ENCODE measurements at places on chromosomes 11 and 22.

DNA sequence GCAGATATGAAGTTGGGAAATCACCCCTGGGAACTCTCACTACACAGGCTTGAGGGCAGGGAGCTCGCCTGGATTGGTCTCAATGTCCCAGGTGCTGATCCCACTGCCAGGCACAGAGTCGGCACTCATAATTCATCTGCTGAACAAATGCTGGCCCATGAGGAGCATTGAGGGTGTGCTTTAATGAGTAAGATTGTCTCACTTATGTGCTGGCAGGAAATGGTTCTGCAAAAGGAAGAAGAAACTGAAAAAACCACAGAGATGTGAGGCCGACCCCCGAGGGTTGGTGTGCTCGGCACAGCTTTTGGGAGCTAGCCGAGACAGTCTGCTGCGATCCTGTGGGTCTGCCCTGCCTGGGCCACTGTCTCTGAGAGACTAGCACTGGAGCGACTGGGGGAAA lies 9.4 kb downstream of the PLAAT2 start:
- no peak for DNase-seq

DNA sequence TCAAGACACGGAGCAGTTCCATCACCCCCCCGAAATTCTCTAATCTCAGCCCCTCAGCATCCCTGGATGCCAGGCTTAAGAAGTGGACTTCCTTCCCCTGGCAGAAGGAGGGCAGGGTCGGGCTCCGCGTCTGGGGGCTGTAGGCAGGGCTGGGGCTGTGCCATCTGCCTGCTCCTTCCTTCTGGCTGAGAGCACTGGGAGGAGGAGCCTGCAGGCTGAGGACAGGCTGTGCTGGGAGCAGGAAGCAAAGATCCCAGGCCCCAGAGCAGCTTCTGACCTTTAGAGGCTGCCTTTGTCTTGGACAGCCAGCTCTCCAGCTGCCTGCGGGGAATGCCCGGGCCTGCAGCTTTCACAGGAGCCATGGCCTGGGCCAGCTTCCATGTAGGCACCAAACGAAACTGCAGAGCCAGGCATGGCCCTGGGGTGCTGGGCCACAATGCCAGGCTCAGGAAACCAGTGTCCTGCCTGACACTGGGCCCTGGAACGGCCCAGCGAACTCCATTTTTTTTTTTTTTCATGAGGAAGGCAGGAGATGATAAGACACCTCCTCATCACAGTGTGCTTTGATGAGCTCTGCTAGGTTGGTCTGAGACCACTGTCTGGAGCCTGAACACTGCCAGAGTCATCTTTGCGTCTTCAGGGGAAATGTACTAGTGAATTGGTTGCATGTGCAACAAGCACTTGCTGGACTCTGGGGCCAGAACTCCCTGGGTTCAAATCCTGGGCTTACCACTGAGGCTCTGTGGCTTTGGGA lies 67.9 kb downstream of the MCM5 start:
- DNase-seq = peak; percentile 51

DNA sequence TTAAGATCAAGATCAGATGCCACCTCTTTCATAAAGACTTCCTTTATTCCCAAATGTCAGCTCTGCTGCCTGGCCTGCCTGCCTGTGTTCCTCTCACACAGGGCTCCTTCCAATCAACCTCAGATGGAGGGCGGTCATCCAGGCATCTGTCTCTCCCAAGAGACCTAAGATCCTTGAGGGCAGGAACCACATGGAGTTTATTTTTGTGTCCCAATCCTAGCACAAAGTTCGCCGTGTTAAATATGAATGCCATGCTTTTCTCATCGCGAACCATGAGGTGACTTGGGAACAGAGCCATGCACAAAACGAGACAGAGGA lies 72.7 kb upstream of the ARFGAP3 start:
- DNase-seq = no peak

- no peak for DNase-seq
These were observed 2.9 kb downstream of the SCARF2 start for GRCh38 chr22:20434773-20435172.

- no peak for DNase-seq
These were observed 52.0 kb upstream of the TSPAN18 start for GRCh38 chr11:44674809-44675208.

- no peak for DNase-seq
These were observed 272.1 kb downstream of the FAM76B start for GRCh38 chr11:95517453-95517852.

GRCh38 chr11:19526119-19526518 lies 186.5 kb upstream of the NAV2 start:
- DNase-seq = no peak

GRCh38 chr11:46387919-46388618 lies 3.5 kb downstream of the CHRM4 start:
- DNase-seq = no peak

GRCh38 chr11:61639816-61640443 lies 40.3 kb upstream of the DAGLA start:
- no peak for DNase-seq

DNA sequence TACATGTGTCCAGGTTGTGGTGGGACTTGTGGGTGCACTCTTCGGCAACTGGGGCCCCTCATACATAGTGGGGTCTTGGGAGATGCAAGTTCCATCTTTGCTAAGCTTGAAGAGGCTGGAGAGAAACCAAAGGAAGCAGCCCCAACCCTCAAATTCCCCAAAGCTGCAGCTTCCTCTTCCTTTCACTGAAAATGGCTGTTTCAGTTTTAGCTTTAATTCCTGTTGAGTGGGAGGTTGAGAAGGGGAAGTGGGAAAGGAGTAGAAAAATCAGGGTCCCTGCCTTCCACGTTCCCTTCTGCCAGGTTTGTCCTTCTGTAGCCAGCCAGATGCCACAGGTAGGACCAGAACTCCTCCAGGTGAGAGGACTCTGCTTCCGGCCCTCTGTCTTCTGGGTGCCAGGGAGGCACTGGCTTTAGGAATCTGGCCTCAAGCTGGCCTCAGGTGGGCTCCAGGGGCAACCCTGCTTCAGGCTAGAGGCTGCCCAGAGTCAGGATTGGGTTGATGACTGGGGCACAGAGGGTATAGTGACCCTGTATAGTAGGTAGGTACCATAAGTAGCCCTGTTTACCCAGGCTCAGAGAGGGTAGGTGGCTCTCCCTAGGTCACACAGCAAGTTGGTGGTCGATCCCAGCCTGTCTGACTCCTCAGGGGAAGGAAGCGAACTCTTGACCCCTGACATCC lies 16.2 kb downstream of the P2RY6 start:
- DNase-seq = no peak

DNA sequence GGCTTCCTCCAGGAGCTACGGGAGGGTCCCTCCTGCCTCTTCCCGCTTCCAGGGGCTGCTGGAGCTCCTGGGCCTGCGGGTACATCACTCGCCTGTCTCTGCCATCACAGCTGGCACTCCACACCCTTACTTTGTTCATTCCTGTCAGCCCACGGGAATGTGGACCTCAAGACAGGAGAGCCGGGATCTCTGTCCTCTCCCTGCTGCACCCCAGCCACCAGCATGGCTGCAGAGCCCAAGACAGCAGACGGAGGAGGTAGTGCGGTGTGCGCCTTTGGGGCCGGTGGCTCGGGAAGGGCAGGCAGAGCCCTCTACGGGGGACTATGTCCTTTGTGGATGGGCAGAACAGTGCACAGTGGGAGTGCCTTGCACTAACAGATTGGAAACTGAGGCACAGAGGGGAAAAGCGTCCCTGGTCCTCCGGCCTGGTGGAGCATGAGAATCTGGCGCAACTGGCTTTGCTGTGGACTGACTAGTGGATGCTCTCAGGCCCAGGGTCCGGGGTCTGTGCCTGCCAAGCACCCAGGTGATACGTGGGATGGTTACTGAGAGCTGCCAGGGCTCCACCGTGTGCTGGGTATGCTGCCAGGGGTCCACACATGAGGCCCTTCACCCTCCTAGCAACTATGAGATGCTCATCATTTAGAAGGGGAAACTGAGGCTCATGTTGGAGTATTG lies 47.3 kb downstream of the IGF2 start:
- no peak for DNase-seq

DNA sequence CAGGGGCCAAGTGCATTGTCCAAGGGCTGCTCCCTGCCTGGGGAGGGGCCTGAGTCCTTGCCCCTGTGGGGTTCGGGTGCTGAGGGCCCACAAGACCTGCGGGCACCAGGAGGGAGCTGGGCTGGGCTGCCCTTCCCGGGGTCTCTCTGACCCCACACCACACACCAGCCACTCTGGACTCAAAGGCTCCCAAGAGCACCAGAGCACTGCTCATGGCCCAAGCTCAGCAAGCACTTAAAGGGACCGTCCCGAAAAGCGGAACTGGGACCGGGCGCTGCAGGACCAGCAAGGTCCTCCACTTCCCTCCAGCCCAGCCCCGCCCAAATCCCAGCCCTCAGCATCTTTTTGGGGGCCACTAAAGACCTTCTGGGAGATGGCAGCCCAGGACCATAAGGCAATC lies 5.3 kb downstream of the LSP1 start:
- DNase-seq = no peak

- DNase-seq = no peak
These were observed 330.7 kb downstream of the TTC28 start for GRCh38 chr22:28348613-28349609.

DNA sequence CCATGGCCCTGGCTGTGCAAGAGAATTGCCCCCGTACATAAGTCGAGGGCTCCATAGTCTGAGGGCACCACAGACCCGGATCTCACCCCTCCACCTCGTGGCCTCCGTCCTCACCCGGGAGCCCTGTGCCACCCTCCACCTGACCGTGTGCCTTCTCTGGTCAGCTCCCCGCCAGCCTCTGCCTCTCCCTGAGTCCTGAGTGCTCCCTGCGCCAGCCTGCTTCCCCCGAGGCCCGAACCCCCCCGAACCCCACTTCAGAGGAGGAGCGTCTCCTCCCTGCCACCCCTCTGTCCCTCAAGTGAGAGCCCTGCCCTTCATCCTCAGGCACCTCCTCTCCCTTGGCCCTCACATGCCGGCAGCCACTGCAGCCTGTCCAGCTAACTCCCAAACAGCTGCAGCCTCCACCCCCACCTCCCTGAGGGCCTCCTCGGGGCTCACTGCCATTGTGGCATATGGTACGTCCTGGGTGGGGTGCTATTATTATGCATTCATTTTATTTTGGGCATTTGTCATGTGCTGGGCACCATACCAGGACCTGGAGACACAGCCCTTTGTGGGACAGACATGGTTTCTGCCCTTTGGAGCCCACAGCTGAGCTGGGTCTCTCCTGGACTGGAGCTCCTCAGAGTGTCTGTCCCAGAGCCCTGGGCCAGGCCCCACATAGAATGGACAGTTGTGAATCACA lies 67.2 kb downstream of the MYO7A start:
- DNase-seq = no peak

GRCh38 chr11:79547256-79547655 lies 106.4 kb upstream of the TENM4 start:
- no peak for DNase-seq

GRCh38 chr11:94376841-94377240 lies 24.4 kb downstream of the GPR83 start:
- no peak for DNase-seq

DNA sequence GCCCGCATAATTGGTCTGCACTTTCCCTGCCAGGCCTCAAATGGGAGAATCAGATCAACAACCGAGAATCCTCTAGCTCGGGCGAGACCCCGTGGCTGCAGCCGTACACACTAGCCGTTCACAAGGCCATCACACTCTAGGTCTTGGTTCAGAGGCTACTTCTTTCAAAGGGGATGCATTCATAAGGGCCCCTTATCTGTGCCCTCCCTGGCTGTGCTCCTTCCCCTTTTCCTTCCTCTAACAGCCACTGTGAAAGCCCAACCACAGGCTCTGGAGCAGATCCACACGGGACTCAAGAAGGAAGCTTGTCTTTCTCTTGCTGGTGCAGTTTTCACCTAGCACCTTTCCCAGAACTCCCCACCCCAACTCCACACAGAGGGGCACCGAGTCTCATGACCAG lies 24.5 kb downstream of the SMIM38 start:
- no peak for DNase-seq

DNA sequence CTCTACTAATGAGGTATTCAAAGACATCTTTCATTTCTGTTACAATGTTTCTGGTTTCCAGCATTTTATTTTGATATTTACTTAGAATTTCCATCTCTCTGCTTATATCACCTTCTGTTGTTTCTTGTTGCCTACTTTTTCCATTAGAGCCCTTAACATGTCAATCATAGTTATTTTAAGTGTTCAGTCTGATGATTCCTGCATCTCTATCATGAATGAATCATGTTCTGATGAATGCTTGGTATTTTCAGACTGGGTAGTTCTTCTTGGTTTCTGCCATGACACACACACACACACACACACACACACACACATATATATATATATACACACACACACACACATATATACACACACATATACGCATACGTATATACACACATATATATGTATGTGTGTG lies 486.4 kb upstream of the ISX start:
- DNase-seq = no peak

DNA sequence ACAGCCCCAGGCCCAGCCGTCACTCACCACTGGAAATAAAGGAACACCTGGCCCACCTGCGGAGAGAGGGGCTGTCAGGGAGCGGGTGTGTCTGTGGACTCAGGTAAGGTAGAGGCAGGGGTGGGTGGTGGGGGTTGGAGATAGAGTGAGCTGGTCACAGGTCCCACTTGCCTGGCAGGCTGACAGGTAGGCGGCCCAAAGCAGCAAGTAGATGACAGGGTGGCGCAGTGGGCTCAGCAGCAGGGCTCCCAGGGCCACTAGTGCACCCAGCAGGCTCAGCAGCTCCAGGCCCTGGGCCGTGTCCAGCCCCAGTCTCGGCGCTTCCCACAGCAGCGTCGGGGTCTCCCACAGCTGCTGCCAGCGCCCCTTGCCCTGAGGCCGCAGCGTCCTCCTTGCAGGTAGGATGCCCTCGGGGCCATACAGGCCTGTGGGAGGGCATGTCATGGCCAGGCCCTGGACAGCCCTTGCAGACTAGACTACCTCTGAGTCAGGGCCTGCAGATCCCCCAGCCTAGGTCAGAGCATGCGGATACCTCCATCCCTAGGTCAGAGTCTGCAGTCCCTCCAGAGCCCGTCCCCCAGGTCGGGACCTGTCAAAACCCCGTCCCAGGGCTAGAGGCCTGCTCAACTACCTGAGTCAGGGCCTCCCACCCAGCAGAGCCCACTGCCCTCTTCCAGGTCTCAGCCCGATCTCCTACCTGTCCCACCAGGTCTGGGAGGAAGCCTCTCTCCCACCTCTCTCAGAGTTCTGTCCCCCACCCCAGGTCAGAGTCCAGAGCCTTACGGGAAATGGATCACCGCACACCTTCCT lies 686 bp downstream of the LMF2 start:
- DNase-seq = no peak

GRCh38 chr11:33211580-33211979 lies 45.6 kb upstream of the HIPK3 start:
- DNase-seq = no peak

GRCh38 chr11:132263241-132263640 lies 892.8 kb downstream of the NTM start:
- DNase-seq = no peak

All from neural crest cell (in vitro differentiated cells).